Stimulated activated CD8-positive, alpha-beta memory T cell treated with anti-CD3 and anti-CD28 coated beads, Interleukin-7, amount 100 ng/mL, for 48 hours (primary cell): ENCODE measurements at places on chromosomes 1 and 21.

DNA sequence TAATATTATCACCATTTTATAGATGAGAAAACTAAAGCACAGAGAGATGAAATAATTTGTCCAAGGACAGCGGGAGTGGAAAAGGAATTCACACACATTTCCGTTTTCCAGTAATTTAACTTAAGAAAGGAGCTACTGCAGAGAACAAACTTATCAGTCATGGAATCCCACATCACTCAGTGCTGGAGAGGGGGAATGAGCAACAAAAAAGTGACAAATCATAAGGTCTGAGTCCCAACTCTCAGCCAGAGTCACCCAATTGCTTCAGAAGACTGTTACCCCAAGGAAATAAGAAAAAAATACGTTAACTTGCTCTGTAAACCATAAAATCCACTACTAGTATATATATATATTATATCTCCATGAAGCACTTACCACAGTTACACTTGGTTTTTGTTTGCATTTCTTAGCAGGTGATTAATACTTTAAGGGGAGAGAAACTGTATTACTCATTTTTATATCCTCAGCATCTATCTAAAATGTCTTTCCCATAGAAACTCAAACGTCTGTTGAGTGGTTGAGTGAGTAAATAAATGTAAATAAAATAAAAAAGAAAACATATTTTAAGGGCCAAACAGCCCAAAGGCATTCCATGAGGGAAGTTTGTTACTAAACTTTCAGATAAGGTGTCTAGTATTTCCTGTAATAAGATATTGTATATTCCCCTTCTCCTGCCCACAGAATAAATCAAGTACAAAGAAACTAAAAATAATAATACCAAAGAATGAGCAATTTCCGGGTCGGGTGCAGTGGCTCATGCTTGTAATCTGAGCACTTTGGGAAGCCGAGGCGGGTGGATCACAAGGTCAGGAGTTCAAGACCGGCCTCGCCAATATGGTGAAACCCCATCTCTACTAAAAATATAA lies 76.8 kb downstream of the SLC45A1 start:
- no peak for DNase-seq

GRCh38 chr1:163709636-163710035 lies 387.9 kb downstream of the NUF2 start:
- no peak for DNase-seq

DNA sequence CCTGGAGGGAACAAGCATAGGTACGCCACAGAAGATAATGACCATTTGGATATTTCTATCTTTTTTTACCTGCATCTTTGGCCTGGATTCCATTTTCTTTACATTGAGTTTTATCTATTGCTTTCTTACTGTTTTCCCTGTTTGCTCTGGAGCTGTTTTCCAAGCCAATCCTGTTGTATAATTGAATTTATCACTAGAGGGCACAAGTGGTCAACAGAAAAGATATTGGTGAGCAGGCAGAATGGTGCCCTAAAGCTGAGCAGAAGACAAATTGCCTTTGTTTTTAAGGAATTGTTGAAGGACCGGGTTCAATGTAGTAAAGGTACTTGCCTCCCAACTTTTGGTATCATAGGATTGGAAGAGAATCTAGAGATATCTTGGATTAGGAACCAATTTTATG lies 152.8 kb downstream of the PPP1R12B start:
- no peak for DNase-seq

DNA sequence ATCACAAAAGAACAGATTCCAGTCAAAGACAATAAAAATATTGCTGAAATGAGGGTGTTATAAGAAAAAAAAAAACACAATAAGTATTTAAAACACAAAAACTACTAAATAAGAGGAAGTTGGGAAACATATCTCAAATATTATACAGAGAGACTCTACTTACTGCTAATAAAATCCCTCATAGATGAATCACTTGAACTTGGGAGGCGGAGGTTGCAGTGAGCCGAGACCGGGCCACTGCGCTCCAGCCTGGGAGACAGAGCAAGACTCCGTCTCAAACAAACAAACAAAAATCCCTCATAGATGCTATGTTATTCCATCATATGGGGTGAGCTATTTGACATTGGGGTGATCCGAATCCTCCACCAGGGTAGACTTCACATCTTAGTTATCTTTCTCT lies 48.0 kb upstream of the ZNF281 start:
- no peak for DNase-seq

GRCh38 chr1:48659801-48660200 lies 116.9 kb downstream of the BEND5 start:
- no peak for DNase-seq

- no peak for DNase-seq
These were observed 416.7 kb downstream of the COL11A1 start for GRCh38 chr1:102691592-102692090.

- no peak for DNase-seq
These were observed 21.2 kb downstream of the HFM1 start for GRCh38 chr1:91383456-91383855.
